ENCODE measurements at places on chromosomes 6 and 20. TPM values are rescaled to one million over a fixed set of nuclear protein-coding genes. Genes with fewer than 3 reads are reported as not detected.
A peak's percentile ranks its signal among the peaks of the same experiment; 100 is the strongest.

Gene PCK1
- total RNA-seq = not detected

Gene LST1
- 16.9 TPM for total RNA-seq

DNA sequence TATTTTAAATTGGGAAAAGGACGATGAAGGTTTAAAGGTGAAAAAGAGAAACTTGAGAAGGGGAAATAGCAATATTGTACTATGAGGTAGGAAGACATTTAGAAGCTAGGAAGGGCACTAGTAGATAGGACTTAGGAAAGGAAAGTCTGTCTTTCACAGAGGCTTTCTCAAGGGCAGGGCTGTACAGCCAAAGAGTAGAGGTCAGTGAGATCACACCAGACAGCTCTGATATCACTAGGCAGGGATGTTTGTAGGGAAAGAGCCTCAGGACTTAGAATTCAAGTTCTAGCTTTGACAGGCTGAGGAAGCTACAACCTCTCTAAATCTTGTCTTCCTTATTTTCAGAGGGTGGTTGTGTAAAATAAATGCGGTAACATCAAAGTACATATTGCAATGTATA lies 160.4 kb upstream of the SLC22A16 start:
- no peak overlapping the region for H3K4me3 ChIP-seq
- no peaks in the 10 kb centered on the region for H3K27me3 ChIP-seq
- H3K27ac ChIP-seq = no peak overlapping the region
- DNase-seq = no peak

GRCh38 chr20:31716818-31717477 lies 5.7 kb downstream of the BCL2L1 start:
- peak overlapping the region; percentile 98 for H3K4me3 ChIP-seq
- no peaks in the 10 kb centered on the region for H3K27me3 ChIP-seq
- H3K27ac ChIP-seq = peak overlapping the region; percentile 96
- no peak for DNase-seq

DNA sequence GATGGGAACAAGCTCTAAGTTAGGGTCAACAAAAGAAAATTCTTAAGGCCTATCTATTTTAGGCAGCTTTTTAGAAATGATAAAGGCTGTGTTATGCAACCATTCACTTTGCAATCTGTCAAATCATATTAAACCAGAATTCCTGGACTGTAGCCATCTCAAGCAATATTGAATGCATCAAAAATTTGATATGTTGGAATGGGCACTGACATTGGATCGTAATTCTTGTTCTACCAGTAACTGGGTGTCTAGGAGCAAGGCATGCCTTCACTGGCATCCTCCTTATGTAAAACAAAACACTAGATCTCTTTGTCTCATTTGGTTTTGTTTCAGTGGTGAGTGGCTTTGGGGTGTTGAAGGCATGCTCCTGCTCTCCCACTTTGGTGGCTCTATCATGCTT lies 145.6 kb downstream of the JARID2 start:
- H3K27ac ChIP-seq = no peak overlapping the region
- H3K27me3 ChIP-seq = no peaks in the 10 kb centered on the region
- peaks cover 23% of the 10 kb centered on the region for H3K36me3 ChIP-seq
- no peak for DNase-seq

DNA sequence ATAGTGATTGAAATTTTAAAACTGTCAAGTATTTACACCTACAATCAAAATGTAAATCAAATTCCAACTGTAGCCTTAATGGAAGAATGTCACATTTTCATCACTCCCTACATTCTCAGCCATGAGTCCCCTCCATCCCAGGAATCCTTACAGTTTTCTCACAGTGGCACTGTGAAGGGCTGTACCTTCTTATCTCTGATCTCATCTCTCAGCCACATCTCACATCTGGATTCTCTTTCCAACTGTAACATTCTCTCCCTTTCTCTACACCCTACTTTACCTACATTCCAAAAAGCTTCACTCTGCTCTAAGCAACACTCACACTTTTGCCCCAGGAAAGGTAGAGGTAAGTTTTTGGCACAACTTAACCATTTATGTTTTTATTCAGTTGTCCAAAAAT lies 8.9 kb upstream of the MARCKS start:
- no peaks in the 10 kb centered on the region for H3K4me1 ChIP-seq
- no peak overlapping the region for H3K4me3 ChIP-seq
- no peak for DNase-seq
- H3K27ac ChIP-seq = no peak overlapping the region
